ENCODE measurements at places on chromosomes 7 and 10.

- DNase-seq = no peak
Measured at GRCh38 chr10:109933984-109934565, 10.8 kb upstream of the XPNPEP1 start.

GRCh38 chr10:43360086-43360485, 11.3 kb upstream of the FXYD4 start:
- DNase-seq = no peak

- no peak for DNase-seq
Measured at GRCh38 chr7:14195079-14195478, 205.6 kb upstream of the ETV1 start.

DNA sequence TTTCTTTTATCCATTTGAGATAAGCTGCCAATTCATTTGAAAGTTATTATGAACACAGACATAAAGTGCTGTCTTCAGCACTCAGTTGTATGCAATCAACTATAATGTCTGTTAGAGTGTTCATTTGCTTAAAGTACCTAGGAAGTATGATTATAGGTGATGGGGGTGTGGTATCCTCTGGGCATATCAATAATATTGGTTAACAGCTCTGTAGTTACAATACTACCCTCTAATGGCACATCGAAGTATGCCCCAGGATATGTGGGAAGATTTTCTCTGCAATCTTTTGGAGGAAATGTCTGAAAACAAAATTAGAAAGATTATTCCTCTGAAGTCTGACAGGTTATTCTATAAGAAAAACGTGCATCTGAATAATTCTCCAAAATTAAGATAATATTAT, 429.7 kb downstream of the ARL4A start:
- no peak for DNase-seq

GRCh38 chr10:49614242-49615198, 683 bp downstream of the CHAT start:
- no peak for DNase-seq

DNA sequence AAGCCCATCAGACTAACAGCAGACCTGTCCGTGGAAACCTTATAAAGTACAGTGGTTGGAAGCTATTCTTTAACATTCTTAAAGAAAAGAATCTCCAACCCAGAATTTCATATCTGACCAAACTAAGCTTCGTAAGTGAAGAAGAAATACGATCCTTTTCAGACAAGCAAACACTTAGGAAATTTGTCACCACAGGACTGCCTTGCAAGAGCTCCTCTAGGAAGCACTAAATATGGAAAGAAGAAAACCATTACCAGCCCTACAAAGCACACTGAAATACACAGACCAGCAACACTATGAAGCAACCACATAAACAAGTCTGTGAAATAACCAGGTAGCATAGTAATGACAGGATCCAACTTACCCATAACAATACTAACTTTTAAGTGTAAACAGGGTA, 177.7 kb upstream of the PRSS1 start:
- DNase-seq = no peak

- DNase-seq = no peak
Measured at GRCh38 chr7:24902276-24902675, 77.7 kb downstream of the OSBPL3 start.

DNA sequence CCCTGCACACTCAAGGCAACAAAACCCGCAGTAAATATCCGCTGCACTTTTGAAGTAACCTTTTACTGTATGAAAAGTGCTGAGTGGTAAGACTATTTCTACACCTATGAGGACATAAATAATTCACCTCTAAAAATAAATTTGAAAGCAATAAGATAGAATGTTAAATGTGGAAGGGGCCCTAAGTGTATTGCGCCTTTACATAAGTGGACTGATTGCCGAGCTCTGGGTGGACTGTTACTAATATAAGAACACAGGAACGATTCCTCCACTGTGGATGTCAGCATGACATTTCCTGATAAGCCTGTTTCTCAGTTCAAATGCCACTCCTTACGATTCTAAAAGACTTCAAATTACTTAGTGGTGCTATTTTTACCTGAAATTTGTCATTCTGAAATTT, 192.0 kb upstream of the PTN start:
- DNase-seq = no peak

- no peak for DNase-seq
Measured at GRCh38 chr7:167090-167855, 25.1 kb upstream of the FAM20C start.

- no peak for DNase-seq
Measured at GRCh38 chr10:72563327-72563932, 62.4 kb downstream of the MICU1 start.

GRCh38 chr7:157502701-157503111, 165.9 kb downstream of the DNAJB6 start:
- DNase-seq = no peak

- no peak for DNase-seq
Measured at GRCh38 chr10:113604572-113604971, 51.7 kb downstream of the HABP2 start.

DNA sequence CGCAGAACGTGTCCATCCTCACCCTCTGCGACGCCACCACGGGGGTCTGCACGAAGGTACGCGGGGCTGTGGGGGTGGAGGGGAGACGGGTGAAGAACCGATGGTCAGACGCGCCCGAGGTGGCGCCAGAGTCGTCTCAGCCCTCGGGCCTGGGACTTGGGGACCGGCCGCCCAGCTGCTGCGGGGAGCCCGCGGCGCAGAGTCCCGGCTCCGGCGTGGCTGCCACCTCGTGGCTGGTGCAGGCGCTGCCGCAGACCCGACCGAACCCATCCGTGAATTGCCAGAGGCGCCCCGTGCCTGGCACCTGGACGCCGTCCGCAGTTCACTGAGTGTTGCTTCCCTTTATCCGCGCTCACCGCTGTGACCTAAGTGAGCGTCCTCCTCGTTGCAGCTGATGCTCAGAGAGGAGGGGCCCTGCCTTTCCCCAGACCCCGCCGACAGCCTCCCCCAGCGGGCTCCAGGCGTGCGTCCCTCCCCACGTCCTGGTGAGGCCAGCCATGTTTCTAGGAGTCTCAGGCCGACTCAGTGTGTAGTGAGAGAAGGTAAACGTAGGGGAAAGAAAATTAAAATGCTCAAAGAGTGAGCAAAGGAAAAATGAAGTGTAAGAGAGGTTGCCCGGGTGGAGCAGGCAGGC, 208.7 kb downstream of the PAXIP1 start:
- DNase-seq = peak; percentile 19

DNA sequence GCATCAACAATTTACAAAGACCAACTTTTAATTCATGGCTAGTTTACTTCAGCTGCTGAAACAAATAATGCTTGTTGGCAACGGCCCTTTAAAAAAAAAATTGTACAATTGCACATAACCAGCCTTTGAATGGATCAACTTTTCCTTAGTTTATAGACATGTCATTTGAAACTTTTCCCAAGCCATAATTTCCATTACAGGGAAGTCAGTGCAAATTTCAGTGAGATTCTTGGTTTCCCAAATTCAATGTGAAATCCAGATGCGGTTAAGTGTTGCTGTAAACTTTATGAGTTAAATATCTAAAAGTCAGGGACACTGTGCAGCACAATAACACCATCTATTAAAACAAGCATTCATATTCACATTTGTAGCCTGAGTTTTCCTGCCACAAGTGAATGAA, 182.2 kb downstream of the JAZF1 start:
- DNase-seq = no peak

DNA sequence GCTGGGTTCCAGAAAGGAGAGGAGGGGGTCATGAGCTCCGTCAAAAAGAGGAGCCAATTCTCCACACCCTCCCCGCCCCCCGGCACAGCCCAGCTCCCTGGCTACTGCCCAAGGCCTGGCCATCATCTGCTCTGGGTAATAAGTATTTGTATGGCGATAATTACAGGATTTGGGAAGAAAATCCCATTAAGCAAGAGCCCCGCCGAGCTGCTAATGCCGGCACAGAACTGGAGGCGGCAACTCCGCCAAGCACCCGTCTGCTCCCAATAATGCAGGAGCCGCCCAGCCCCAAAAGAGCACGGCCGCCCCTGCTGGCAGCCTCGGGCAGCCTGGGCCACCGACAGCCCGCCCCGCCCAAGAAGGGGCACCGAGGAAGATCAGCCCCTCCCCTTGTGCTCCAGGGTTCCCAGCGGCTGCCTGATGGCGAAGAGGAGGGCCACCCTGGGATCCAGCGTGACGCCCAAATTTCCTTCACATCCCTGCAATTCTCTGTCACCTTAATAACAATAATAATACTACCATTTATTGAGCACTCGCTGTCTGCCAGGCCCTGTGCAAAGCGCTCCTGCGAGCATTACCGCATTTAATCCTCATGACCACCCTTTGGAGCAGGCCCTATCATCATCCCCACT, 5.9 kb downstream of the SLIT1 start:
- DNase-seq = peak; percentile 31

GRCh38 chr7:87447116-87447635, 28.3 kb downstream of the ABCB4 start:
- DNase-seq = no peak

DNA sequence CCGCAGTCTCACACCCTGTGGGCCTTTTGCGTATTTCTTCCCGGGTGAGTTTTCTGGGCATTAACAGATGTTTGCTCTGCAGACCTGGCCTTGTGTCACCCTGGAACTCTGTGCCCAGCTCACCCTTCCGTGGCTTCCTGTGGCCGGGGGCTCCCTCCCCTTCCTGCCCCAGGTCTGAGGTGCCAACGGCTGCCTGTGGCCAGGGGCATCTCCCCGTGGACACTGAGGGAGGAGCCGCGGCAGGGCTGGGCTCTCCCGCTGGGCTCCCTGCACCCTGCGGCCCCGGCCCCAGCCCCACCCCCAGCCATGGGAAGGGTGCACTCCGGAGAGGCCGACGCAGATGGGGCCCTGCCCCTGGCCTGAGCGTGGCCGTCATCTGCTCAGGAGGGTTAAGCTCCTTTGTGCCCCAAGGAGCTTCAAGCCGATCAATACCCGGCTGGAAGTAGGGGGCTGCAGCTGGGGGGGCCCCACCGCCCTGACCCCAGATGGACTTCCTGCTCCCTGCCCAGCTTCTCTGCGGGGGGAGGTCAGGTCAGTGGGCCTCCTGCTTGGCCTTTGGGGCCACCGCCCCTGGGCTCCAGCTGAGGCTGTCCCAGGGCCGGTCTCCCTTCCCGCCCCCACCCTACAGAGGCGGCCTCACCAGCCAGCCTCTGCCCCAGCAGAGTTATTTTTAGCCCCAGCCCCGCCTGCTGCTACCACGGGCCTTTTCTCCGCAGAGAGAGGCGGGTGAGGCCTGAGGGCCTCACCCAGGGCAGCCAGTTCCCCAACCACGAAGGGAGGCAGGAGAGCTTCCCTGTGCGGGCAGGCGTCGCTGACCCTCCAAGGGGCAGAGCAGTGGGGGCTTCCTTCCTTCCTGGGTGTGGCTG, 24.2 kb downstream of the PWWP2B start:
- peak; percentile 29 for DNase-seq

DNA sequence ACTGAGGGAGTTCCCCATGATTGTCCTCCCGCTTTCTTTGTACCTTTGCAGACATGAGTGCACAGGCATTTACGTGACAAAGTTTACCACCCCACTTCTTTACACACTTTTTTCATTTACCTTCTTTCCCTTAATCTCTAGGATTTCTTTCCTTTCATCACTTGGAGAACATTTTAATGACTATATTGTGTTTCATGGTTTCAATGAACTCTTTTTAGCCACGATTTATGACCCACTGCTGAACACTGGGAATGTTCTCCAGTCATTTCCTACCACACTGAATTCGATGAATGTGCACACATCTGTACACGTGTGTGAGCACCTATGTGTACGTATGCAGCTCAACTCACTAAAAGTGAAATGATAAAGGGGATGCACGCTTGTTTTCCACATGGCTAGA, 371.7 kb upstream of the IGFBP3 start:
- no peak for DNase-seq

DNA sequence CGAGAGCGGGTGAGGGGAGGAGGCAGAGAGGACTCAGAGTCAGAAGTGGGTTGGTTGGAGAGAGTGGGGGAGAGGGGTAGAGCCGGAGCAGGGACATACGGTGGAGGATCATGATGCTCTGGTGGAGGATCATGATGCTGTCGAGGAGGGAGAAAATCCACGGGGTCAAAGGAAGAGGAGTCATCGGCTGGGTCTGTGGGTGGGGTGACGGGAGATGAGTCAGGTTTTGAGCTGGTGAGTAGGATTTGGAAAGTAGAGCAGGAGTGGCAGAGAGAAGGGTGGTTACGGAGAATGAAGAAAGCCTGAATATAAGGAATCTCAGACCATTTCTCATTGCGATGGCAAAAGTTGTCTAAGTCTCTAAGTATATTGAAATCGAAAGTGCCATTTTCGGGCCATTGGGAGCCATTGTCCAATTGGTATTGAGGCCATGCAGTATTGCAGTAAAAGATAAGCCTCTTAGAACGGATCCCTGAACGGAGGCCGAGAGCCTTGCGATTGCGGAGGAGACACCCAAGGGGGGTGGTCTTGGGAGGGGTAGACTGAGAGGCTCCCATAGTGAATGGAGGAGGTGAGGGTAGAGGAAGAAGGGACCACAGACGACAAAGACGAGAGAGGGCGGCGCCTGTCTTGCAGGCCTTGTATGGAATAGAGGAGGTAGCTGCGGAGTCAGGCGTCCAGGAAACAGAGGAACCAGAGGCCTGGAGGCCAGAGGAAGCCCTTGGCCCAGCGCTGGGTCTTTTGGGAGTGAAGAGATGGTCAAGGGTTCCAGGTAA, 23.8 kb downstream of the SCIN start:
- no peak for DNase-seq

- no peak for DNase-seq
Measured at GRCh38 chr10:4107285-4107851, 322.4 kb upstream of the KLF6 start.

GRCh38 chr7:11524476-11525397, 307.3 kb downstream of the THSD7A start:
- no peak for DNase-seq

DNA sequence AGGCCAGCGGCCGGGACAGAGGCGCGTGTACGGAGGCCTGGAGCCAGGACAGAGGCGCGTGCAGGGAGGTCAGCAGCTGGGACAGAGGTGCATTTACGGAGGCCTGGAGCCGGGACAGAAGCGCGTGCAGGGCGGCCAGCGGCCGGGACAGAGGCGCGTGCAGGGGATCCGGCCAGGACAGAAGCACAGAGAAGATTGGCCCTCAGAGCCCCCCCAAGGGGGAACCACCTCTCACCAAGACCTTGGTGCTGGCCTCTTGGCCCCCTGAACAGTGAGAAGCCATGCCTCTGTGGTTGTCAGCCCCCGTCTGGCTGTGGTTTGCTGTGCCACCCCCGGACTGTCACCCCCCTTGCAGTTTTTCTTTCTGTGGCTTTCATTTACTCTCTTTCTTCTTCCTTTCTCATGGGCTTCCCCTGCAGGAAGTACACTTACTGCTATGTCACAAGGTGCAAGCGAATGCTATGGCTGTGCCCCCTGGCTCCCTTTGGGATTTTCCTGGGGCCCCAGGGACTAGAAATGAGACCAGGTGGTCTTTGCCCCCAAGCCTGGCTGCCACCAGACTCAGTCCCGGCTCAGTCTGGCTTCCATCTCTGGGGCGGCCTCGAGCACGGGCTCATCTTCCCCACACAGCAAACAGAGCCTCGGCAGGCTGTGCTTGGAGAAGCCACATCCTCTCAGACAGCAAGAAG, 41.1 kb downstream of the INSIG1 start:
- no peak for DNase-seq

GRCh38 chr7:112444505-112444904, 5.8 kb upstream of the IFRD1 start:
- DNase-seq = no peak

DNA sequence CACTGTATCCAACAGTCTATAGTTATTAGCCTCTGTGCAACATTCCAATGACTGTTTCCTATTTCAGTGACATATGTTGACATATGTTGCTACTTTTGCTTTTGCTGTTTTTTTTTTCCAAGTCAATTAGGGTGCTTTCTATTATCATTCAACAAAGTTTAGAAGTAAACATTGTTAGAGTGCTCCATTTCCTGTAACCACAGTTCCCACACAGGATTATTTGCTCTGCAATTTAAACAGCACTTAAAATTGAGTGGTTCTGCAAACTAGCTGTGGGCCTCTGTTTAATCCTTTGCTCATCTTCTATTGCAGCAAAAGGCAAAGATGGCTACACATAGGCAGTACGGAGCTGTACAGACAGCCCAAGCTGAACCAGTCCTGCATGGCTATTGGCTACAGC, 46.5 kb upstream of the PTN start:
- DNase-seq = no peak
